ENCODE measurements at places on chromosomes 11 and 22.

GRCh38 chr11:2474059-2474901, 29.5 kb downstream of the KCNQ1 start:
- no peak for DNase-seq

- DNase-seq: no peak
These were observed 23.8 kb downstream of the FSHB start for GRCh38 chr11:30254307-30255298.

- DNase-seq: no peak
These were observed 15.5 kb upstream of the ZFTA start for GRCh38 chr11:63783925-63784592.

- no peak for DNase-seq
These were observed 156.4 kb downstream of the FAM181B start for GRCh38 chr11:82577246-82577645.

GRCh38 chr11:120714438-120714837, 202.9 kb downstream of the GRIK4 start:
- DNase-seq: no peak

GRCh38 chr11:70729949-70730348, 331.6 kb downstream of the CTTN start:
- no peak for DNase-seq

All from stromal cell of bone marrow (primary cell).